ENCODE measurements at places on chromosomes 5 and 9.
A peak's percentile ranks its signal among the peaks of the same experiment; 100 is the strongest.

DNA sequence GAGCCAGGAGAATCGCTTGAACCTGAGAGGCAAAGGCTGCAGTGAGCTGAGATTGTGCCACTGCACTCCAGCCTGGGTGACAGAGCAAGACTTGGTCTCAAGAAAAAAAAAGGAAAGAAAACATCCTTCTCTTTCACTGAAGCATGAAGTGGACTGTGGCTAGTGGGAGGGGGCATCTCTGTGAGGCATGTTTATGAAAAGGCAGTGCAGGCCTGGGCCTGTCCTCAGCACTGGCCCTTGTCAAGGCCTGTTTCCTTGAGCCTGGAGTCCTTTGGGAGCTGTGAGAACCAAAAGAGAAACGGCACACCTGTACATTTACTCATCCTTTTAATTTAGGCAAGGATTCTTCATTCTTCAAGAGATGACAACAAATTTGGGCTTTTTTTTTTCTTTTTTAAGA lies 18.3 kb upstream of the FUBP3 start:
- DNase-seq = peak; percentile 22

GRCh38 chr5:127320032-127320965 lies 29.7 kb downstream of the MEGF10 start:
- no peak for DNase-seq

DNA sequence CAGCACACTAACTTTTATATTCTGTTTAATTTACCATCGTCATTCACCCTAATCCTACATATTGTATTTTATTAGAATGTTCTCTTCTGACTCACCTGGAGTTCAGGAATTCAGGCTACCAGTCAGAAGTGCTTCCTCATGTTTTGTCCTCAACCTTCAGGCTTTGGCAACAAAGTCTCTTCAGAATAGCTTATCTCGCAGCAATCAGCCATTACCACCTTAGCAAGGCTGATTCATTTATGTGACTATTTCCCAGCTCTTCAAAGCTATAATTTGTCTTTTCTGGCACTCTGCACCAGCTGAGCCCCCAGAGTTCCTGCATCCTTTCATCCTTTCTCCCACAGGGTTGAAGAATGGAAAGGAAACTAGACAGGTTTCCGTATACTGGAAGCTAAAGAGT lies 365.5 kb upstream of the CDH18 start:
- DNase-seq = no peak

DNA sequence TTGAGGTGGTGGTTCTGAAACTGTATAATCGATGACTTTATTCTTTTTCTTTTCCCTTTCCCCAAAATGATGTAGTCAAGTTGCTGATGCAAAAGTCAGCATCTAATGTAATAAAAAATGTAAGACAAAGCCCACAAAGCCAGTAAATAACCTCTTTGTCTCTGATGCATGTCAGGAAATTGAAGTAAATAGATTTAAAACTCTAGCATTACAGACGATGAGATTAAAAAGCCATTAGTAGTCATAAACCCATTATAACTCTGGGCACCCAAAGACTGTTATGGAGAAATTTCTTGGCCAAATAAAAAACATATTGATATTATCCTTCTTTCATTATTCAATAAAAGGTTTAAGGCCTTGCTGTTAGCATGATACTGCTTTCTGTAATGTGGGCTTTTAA lies 548.7 kb downstream of the TUSC1 start:
- DNase-seq = no peak

- no peak for DNase-seq
Measured at GRCh38 chr5:164649266-164649665, 1143.8 kb downstream of the MAT2B start.

DNA sequence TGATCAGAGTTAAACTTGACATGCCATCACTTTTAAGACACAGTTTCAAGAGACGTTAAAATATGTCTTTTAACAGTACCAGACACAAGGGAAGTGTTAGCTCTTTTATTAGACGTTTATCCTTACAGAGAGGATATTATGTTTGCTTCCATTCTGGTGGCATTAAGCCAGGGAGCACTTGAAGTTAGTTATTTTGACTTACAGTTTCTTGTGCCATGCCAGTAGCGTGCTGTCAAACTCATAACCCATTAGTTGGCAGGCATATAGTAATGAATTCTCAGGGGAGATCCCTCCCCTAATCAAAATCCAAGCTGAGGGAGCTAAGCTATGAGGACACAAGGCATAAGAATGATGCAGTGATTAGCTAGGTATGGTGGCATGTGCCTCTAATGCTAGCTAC lies 66.5 kb downstream of the RPS6 start:
- DNase-seq = no peak

DNA sequence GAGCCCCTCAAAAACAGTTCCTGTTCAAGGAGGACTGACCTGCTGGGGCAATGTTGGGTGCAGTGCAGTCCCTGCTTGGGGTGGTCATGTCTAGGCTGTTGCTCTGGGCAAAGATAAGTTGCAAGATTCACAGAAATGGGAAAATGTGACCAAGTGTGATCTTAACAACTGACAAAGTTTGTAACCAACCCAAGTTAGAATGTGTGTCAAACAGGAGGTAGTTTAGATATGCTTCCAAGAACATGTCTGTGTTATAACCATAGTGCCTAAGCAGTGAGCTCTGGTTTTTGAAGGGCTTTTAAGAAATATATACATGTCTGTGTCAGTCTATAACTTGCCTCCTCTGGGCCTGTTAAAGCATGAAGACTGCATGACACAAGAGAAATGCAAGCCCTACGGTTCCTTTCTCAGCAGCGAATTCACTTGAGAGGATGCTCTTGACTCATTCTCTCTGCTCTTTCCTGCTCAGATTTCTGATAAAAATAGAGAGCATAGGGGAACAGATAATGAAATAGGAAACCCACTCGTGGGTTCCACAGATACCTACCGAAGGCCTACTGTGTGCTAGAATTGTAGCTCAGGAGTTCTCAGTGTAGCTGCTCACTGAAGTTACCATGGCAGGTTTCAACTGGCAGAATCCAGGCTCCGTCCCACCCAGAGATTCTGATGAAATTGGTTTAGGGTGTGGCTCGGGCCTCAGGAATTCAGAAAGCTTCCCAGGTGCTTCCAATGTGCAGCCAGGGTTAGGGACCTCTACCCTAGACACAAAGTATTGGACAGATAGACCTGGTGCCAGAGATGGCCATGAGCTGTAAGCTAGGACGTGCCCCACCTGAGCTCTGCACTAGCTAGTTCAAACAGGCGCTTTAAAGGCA lies 52.4 kb downstream of the ARHGEF37 start:
- no peak for DNase-seq

GRCh38 chr9:133955821-133956411 lies 36.2 kb downstream of the VAV2 start:
- DNase-seq = no peak

- no peak for DNase-seq
Measured at GRCh38 chr5:64487283-64487682, 18.5 kb upstream of the RGS7BP start.

DNA sequence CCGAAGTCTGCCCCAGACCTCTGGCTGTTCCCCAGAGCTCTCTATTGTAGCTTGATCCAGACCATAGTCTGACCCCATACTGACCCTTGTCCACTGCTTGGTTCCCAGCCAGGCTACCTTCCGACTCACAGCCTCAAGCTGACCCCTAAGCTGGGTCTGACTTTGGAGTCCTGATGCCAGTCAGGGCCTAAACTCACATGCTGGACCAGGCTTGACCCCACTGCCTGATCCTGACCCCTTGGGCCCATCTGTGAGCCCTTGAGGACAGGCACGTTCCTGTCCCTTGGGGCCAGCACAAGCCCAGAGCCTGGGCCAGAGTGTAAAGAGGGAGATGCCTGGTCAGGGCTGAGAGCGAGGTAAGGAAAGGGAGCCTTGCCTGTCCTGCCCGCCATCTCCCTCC lies 32.7 kb upstream of the ENHO start:
- no peak for DNase-seq

All from right renal pelvis (tissue), 4 donors.